NCI-H1417 (cell line): ENCODE measurements at places on chromosomes 4 and X.

- DNase-seq, result no peak
These were observed 647.5 kb upstream of the TENM3 start for GRCh38 chr4:181595716-181596115.

DNA sequence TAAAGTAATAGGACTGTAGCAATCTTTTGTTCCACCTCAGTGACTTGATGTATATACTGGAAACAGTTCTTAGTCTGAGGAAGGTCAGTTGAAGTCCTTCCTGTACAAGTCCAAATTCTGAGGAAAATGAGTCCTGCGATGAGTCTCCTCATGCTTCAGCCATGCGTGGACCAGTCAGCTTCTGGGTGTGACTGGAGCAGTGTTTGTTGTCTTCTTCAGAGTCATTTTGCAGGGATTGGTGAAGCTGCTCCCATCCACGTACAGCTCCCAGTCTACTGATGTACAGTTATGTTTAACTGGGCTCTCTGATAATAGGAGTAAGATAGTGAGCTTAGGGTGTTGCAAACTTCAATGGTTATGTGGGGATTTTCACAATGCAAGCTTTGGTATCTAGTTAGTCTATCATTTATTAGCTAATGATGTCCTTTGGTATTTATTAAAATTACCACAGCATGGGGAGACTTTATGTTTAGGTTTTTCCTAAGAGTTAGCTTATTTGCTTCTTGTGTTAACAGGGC is 3.4 kb downstream of the UGT2B17 start:
- no peak for DNase-seq

DNA sequence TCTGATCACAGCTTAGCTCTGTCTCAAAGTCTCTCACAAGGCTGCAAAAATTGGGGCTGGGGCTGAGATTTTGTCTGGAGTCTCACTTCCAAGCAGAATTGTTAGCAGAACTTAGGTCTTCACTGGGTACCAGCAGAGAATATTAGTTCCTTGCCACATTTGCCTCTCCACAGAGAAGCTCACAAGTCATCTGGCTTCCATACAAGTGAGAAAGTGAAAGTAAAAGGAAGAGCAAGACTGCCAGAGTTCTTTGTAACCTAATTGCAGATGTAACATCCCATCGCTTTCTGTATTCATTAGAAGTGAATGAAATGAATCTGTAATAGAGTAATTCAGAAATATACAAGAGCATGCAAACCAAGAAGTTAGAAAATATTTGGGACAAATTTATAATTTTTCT is 624.1 kb upstream of the GNPDA2 start:
- DNase-seq, result peak; percentile 9

DNA sequence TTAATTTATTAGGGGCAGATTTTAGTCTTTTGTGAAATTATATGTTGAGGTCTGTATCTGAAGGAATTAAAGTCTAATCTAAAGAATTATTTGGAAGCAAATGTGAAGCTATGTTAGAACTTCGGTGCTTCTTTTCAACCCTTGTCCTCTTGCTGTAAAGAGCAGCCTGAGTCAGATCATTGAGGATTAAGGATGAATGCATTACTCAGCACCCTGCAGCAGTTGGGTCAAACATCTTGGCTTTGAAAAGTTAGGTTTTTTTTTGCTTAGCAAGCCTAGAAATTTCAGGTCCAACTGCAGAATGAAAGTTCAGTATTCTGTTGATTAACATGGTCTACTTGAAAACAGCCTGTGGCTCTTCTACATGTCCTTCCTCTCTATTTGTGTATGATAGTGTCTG is 57.6 kb downstream of the SLC4A4 start:
- no peak for DNase-seq

GRCh38 chr4:64564126-64564525 is 154.9 kb upstream of the TECRL start:
- no peak for DNase-seq

DNA sequence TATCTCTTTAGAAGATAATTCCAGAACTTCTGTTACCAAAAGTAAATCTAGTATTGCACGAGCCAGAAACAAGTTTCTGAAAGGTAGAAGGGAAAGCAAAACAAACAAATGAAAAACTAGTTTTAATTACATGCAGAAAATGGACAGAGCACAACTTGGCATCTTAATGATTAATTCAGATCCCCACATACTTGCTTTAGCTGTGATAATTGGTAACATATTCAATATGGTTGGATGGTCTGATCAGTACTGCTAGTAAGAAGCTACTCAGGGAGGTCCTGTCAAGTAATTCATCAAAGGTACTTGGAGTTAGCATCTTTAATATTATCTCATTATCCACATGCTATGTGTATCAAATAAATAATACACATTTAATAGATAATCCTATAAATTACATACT is 204.3 kb downstream of the TRAM1L1 start:
- DNase-seq, result no peak

- DNase-seq, result no peak
These were observed 131.7 kb downstream of the SLC4A4 start for GRCh38 chr4:71470524-71470923.

- DNase-seq, result no peak
These were observed 515.1 kb upstream of the ZFP42 start for GRCh38 chr4:187480146-187481145.

DNA sequence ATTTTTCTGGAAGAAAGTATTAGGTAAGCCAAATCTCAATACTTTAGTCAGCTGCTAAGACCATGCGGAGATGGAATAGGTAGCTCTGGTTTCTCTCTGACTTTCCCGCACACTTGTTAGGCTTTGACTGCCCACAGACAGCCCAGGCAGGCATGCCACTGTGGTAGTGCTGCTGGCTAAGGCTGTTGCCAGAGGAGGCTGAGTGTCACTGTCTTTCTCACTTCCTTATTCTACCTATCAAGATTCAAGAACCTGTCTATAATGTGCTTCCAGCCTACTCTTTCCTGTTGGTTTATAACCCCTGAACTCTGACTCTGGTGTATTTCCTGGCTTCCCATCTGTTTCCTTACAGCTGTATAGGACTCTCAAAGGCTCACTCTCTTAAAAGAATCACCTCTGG is 81.8 kb upstream of the TRPC5 start:
- no peak for DNase-seq

GRCh38 chr4:1003271-1004070 is 8.0 kb upstream of the FGFRL1 start:
- DNase-seq, result no peak

DNA sequence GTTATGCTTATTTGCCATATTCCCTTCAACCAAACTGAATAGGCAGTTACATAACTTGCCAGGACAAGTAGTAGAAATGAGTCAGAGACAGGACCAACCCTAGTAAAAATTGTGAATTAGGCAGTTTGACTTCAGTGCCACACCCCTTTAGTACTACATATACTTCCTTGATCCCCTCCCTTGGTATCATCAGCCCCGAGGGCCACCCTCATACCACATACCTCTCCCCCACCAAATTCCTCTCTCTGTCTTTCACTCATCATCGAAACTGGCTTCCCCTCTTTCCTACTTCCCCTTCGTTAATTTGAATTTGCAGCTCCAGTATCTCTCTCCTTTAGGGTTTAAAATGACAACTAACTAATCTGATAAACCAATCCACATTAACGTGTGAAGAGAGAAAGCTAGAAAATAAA is 7.9 kb upstream of the PTPN13 start:
- no peak for DNase-seq

DNA sequence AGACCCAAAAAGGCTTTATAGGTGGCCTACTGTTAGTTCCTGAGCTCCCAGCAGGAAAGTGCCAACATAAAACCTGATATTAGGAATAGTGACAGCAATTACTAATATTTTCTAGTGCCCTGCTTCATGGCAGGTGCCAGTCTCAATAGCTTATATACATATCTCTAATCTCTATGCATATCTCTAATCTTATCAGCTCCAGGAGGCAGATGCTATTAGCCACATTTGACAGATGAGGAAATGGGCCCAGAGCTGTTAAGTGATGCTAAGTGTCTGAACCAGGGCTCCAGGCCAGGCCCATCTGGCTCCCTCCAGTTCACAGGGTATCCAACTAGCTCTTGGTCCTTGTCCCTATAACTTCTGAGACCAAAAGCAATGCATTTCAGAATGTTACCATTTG is 142.5 kb downstream of the CHIC2 start:
- no peak for DNase-seq
